Osteoblast (primary cell): ENCODE measurements at places on chromosomes 13 and 19.

- peak; percentile 19 for DNase-seq
These were observed 379.4 kb downstream of the KLF12 start for GRCh38 chr13:73754727-73755292.

DNA sequence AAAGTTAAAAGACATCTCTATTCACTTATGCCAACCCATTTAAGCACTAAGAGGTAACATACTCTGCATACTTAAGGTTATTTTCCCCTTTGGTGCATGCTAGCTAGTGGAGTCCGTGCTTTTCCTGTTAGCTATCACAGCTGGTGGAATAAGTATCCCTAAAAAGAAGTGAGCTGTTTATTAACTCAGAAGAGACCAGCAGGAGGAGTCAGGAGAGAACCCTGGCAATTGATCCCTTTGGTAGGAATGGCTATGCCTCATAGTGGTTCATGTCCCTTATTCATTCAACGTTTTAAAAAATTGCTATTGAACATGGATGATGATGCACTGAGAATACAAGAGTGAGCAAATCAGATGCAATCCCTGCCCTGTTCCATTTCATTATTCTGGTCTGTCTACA, 12.4 kb upstream of the NEK5 start:
- no peak for DNase-seq

DNA sequence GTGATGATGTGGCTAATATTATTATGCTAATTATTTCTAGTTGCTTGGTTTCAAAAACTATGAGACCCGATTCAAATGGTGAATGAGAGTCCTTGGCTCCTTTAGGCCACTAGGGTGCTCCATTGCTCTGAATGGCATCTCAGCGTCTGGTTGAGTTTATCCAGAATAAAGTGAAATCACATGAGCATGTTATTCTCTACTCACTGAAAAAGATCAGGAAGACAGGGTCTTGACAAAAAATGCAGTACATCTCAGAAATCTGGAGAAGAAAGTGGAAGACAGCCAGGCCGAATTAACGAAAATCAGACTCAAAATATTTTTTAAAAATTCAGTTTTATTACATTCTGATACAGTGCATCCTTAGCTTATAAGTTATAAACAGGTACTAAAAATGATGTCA, 516.2 kb downstream of the MYO16 start:
- peak; percentile 90 for DNase-seq

DNA sequence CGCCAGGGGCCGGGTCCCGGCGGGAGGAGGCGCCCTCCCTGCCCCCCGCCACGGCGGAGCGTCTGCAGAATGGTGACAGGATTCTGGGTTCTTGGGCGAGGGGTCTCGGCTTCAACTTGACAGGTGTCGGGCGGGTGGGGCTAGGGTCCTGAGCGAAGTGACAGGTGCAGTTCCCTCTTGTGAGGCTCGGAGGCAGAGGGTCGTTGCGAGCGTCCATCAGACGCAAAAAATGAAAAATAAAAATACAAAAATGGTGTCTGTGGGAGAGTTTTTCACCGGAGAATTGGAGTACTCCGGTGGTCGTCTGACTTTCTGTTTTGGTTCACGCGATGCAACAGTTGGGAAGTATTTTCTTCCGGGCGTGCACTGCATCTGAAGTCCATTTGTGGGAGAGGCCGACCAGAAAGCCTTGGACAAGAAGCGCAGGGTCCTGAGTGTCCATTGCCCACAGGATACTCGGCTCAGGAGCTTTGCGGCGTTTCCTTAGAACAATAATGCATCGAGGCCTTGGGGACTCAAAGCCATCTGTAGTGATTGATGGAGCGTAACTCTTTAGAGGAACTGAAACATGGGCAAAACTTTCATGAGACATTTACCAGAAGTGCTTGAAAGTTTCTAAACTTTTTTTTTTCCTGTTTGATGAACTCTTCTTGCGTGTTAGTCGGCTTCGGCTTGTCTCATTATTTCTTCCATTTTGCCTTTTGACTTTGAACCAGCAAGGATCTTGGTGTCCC, 759 bp downstream of the RB1 start:
- DNase-seq = peak; percentile 87

- peak; percentile 49 for DNase-seq
These were observed 3.3 kb downstream of the P2RY11 start for GRCh38 chr19:10114651-10115391.

DNA sequence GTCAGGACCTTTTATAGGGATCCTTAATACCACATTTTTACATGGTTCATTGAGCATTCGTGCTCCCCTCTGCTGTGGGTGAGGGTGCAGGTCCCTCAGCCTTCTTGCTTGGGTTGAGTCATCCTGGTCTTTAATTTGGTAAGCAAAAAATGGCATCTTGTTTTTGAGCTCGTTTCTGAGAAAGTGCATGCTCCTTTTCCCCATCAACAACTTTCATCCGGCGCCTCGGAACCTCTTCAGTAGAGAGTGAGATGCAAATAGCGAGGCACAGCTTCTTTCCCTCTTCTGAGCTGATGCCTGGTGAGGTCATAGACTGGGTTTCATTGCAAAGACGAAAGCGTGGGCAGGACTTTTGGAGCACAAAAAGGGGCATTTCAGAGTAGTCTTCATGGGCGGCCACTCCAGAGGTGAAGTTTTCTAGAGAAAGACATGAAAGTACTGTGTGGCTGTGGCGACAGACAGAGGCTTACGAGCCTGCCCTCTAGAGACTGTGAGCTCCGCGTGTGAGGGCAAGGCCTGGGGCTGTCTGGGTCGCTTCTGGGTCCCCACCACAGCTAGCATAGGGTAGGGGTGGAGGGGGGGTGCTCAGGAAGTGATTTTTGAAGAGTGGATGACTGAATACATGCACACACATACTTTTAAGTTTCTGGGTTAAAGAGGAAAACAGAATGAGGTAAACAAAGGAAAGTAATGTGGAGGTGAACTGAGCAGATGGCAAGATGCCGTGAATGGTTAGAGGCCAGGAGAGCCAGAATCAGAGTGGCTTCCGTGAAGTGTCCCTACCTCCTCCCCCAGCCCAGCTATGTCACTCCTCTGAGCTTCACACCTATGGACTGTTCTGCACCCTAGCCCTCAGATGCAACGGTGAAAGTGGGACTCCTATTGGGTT, 44.3 kb downstream of the BBC3 start:
- peak; percentile 45 for DNase-seq

DNA sequence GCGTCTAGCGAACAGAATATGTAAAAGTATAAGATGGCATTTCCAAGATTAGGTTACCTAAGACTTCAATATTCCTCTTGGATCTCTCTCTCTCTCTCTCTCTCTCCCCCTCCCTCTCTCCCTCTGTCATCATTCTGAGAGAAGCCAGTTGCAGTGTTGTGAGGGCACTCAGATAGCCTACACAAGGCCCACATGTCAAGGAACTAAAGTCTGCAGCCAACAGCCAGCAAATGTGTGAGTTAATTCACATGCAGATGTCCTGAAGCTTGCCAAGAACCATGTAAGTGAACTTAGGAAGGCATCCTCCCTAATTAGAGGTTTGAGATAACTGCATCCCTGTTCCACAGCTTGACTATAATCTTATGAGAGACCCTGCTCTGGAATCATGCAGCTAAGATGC, 822.9 kb upstream of the PRR20A start:
- DNase-seq = no peak

- peak; percentile 95 for DNase-seq
These were observed 2.6 kb upstream of the JUNB start for GRCh38 chr19:12788682-12789097.

DNA sequence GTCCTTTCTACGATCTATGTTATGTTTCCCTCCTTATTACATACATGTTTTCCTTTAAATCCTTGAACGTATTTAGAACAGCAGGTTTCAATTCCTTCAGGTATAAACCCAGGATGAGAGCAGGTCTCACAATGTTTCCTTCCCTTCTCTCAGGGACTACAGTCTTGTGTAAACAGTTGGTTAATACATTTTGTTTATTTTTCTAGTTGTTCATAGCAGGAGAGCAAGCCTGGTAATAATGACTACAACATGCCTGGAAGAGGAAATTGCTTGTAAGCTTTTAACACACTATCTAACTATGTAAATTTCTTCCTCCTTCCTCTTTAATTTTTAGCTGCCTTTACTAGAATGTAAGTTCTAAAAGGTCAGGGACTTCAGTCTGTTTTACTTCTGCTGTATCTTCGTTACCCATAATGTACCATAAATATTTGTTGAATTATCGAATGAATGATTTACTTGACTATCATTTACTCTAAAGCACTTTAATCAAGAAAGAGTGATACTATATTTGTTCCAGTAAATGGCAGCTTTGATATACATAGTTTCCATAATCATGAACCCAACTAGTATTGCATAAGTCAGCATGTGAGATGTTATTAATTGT, 28.9 kb upstream of the TNFRSF19 start:
- DNase-seq = no peak

DNA sequence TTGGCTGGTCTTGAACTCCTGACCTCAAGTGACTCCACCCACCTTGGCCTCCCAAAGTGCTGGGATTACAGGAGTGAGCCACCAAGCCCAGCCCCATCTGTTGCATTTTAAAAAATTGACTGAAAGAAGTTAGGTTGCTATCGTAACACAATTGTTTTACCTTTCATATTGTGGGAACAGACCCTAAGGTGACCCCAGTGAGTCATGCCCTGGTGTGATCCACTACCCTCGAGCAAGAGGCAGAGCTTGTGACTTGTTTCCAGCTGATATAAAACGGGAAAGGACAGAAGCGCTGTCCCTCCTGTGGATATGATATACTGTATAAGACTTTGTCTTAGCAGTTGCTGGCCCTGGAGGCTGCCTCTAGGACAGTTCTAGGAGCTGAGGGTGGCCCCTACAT, 308.6 kb downstream of the HS6ST3 start:
- no peak for DNase-seq

DNA sequence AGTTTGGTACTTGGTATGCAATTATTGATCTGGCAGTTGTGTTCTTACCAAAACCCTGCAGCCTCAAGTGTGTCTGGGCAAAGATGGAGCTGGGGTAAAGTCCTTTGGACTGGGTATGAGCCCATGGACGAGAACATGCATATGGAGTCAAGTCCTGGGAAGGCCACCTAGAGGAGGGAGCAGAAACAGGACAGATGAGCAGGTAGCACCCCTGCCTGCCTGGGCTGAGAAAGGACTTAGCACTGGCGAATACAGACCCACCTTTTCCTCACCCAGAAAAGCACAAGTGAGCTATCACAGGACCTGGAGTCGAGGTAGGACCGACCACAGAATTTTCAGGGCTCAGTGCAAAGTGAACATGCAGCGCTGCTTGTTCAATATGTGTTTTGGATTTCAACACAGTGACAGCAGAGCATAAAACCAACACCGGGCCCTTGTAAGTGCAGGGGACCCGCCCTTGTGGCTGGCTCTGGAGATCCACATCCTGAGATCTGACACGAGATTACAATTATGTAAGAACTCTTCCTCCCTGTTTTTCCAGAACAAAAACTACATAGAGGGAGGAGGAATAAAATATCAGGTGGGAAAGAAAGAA, 25.9 kb downstream of the IGFL2 start:
- no peak for DNase-seq

GRCh38 chr19:27793128-27793643, 1419.8 kb downstream of the UQCRFS1 start:
- DNase-seq = peak; percentile 58

DNA sequence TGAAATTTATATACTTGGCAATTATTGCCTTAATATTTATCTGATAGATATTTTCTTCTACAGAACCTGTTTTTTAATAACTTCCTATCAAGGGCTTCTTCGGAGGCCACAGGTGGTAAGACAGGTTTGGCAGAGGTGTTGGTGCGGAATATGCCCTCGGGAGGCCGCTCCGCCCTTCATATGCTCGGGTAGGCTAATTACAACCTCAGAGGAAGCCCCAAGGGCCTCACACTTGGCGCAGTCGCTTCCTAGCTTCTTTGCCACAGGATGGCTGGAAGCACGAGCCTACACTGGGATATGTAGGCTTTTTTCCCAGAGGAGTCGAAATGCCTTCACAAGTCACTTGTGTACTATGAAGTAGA, 68.8 kb downstream of the LMO7 start:
- DNase-seq = no peak
